ENCODE measurements at places on chromosomes 6 and 20.

GRCh38 chr20:54282625-54283024 lies 74.7 kb downstream of the PFDN4 start:
- no peak for DNase-seq

- no peak for DNase-seq
Measured at GRCh38 chr6:116389357-116389756, 18.6 kb downstream of the DSE start.

- DNase-seq, result no peak
Measured at GRCh38 chr6:43966853-43967718, 160.2 kb downstream of the MRPL14 start.

- DNase-seq, result no peak
Measured at GRCh38 chr6:44054721-44055559, 72.3 kb downstream of the MRPL14 start.

DNA sequence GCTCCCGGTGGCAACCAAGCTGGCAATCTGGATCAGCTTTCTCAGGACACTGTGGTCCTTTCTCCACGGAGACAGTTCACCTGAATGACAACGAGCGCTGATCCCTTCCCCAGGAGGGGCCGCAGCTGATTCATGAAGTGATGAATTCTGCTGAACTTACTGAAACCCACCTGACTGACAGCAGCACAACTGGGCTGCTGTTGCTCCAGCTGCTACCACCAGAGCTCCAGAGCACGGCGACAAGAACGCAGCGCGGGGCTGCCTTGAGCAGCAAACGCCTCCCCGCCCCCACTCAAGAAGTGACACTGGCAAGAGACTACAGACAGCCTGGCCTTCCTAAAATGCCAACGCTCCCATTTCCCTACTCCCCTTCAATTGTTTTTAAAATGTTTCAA lies 10.0 kb downstream of the PXDC1 start:
- DNase-seq, result no peak

DNA sequence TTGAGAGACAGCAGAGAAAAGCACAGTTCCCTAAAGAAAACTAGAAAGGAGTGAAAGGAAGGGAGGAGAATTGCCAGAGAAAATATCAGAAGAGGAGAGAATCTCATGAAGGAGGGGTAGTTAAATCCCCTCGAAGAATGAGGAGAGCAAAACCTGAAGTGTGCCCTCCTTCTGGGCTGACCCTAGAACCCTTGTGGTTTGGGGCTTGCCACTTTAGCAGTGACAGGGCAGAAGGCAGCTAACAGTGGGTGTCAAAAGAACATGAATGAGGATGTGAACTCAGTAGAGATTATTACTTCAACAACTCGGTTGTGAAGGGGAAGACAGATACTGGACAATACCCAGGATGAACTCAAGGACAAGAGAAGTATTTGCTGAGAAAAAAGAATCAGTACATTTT lies 73.6 kb downstream of the RALGAPA2 start:
- no peak for DNase-seq

- DNase-seq, result no peak
Measured at GRCh38 chr6:78836598-78836997, 30.8 kb upstream of the IRAK1BP1 start.

- no peak for DNase-seq
Measured at GRCh38 chr20:35240811-35241293, 14.4 kb downstream of the MMP24 start.

DNA sequence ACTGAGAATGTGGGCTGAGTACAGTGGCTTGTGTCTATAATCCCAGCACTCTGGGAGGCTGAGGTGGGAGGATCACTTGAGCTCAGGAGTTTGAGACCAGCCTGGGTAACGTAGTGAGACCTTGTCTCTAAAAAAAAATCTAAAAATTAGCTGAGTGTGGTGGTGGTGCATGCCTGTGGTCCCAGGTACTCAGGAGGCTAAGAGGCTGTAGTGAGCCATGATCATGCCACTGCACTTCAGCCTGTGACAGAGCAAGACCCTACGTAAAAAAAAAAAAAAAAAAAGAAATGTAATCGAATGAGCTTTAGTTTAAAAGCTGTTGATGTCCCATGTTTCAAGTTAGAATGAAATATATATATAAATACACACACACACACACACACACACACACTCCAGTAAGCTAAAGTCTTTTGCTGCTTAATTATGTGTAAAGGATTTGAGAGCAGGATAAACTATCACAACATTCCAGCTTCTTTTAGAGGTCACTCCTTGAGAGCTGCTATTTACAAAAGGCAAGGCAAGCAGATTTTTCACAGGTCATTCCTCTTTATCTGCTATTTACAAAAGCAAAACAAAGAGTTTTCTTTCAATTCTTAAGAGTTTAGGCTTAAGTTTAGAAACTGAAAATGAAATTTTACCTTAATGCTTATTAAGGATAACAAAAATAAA lies 4.7 kb upstream of the MICAL1 start:
- DNase-seq, result peak; percentile 35

GRCh38 chr6:138417493-138418117 lies 13.6 kb downstream of the HEBP2 start:
- no peak for DNase-seq

DNA sequence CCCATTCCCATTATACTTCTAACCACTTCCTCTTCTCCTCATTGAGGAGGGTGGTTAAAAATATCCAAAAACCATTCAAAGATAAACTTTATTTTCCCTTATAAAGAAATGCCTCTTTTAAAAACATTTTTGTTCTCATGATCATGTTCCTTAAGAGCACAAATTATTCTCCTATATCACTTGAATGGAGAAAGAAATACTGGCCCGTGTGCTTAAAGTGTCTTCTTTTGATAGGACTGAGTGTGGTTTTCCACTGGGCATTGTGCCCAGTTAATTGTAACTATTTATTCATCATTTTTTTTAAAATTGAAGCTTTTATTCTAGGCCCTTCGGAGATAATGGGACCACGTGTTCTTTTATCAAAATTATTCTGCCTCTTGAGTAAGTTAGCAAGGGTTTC lies 871.5 kb downstream of the QKI start:
- no peak for DNase-seq

DNA sequence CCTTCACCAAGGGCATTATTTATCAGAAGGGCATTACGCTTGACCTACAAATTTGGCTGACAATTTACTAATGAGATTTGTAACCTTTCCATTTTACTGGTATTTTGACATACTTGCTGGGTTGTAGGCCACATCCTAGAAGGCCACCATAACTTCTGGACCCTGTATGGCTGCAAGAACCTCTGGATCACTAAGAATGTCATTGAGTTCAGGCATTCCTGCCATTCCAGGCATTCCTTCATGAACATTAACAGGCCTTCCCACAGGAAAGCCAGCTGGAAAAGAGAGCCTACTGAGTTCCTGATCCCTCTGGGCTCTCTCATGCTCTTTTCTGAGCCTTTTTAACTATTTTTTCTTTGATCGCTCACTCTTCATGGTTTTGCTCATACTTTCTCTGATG lies 28.4 kb upstream of the SLC35A1 start:
- no peak for DNase-seq

DNA sequence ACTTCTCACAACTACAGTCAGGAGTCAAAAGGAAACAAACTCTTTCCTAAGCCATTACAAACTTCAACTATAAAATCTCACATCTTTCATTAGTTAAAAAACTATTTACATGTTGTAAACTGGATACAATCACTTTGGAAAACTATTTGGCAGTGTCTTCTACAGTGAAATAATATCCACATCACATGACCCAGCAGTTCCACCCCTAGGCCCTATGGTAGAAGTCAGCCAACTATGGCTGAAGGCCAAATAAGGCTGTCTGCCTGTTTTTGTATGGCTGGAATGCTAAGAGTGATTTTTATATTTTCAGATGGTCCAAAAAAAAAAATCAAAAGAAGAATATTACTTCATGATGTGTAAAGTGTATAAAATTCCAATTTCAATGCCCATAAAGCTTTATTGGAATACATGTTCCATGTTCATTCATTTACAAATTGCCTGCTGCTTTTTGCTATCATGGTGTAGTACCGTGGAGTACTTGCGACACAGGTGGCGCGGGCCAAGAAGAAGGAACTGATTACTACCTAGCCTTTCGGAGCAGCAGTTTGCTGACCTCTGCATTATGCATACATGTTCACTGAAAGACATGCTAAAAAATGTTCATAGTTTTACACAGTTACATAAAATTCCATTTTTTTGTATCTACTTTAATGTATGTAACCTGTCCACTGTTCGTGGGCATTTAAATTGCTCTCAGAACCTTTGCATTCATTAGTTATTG lies 129.0 kb downstream of the KIF16B start:
- DNase-seq, result no peak

GRCh38 chr20:34172926-34173325 lies 60.9 kb upstream of the EIF2S2 start:
- no peak for DNase-seq

- no peak for DNase-seq
Measured at GRCh38 chr6:131602781-131603312, 25.2 kb downstream of the MED23 start.

GRCh38 chr6:93036835-93037234 lies 382.5 kb downstream of the EPHA7 start:
- no peak for DNase-seq

Measured in B cell (primary cell).